Globus pallidus (tissue), 1 donor: ENCODE measurements at places on chromosomes 5 and 9.

GRCh38 chr9:114779352-114779845 lies 26.4 kb downstream of the TNFSF15 start:
- DNase-seq = no peak

GRCh38 chr5:89302102-89302891 lies 419.3 kb upstream of the MEF2C start:
- no peak for DNase-seq

- no peak for DNase-seq
These were observed 159.4 kb upstream of the NR3C1 start for GRCh38 chr5:143562935-143563334.

- DNase-seq = no peak
These were observed 65.2 kb downstream of the ZNF366 start for GRCh38 chr5:72441862-72442540.

DNA sequence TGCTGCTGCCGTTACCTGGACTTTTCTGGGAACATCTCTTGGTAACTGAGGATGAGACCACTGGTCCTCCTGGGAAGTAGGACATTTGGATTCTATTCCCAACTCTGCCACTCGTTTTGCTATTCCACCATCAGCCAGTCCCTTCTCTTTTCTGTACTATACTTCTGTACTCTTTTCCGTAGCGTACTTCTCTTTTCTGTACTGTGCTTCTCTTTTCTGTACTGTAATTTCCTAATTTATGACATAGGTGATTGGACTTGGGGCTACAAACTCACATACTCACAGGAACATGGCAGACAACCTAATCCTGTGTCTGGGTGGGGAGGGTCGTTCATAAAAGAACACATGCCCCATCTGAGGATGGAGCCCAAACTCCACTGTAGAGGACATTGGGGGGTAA lies 335.3 kb upstream of the PANK3 start:
- no peak for DNase-seq

- DNase-seq = no peak
These were observed 73.1 kb downstream of the PBX3 start for GRCh38 chr9:125820100-125820804.

- no peak for DNase-seq
These were observed 507 bp upstream of the GPSM1 start for GRCh38 chr9:136326761-136327303.

- no peak for DNase-seq
These were observed 379.5 kb upstream of the EDIL3 start for GRCh38 chr5:84764227-84764626.

DNA sequence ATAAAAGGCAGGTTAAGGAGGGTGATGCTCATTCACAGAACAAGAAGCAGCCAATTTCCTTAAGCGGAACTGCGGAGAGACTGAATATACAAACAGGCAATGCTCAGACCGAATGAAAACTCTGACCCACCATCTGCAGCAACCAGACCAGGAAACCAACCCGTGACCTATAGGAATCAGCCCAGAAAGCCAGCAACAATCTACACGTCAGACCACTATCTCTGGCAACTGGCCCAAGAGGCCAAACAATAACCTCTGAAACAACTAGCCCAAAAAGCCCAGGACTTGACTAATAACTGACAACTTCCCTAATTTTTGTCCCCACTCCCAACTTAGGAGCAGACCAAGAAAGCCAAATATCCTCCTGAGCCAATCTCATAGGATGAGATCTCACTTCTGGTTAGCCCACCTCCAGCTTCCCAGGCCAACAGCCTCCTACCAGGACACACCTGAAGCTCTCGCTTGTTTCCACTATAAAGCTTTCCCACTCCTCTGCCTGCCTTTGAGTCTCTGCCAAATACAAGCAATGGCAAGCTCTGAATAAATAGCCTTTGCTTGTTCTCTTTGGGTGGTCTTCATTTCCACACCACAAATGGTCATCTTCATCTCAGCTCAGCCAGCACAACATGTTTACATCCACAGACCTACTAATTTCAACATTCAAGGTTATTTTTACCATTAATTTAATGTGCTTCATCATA lies 168.5 kb downstream of the HSD17B3 start:
- DNase-seq = no peak

- DNase-seq = no peak
These were observed 133.1 kb downstream of the DENND1A start for GRCh38 chr9:123796618-123797484.

GRCh38 chr9:123291736-123292135 lies 23.4 kb upstream of the STRBP start:
- DNase-seq = no peak

DNA sequence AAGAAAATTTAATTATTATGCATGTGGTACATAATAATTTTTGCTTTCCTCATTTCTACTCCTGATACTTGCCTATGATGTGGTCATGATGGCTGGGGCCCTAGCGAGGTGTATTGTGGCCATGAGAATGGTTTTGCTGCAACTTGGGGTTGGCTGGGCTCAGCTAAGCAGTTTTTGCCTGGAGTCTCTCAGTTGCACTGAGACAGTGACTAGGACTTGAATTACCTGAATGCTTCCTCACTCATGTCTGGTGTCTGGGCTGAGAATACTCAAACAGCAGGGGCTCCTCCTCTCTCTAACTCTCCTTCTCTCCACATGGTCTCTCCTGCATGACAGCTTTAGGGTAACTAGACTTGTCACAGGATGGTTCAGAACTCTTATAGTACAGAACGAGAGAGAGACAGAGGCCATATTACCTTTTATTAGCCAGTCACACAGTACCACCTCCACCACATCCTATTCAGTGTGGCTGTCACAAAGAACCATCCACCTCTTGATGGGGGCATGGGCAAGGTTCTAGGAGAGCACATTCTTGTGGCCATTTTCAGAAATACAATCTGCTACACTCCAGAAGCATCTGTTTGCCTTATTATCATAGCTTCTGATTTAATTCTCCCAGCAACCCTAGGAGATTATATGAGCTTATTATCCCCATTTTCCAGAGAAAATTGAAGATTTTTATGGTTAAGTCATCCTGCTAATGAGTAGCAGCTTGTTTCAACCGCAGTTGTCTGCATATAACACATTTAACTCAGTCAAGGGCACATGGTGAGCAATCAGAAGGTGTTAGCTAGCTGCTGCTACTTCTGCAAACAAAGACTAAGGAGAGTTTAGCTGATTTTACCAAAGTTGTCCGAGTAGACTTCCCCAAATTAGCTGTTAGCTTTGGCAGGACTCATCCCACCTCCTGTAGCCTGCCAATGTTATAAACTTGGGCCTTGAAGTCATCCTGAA lies 245.1 kb downstream of the DOCK8 start:
- no peak for DNase-seq

- no peak for DNase-seq
These were observed 8.5 kb downstream of the HCN1 start for GRCh38 chr5:45687701-45688100.

DNA sequence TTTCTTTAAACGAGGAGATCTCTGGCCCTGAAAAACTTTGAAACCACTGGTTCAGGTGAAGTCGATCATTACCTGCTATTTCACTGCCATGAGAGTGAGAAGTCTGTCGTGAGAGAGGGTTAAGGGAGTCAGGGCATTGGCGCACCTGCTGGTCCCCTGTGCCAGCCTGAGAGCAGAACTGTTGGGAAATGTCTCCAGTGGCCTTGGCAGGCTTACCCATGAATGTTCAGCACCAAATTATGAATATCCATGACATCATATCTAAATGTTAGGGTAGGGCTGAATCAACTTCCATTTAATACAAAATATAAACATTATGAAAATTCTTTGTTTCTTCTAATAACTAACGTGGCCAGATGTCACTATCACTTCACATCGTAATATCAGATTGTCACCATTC lies 379.3 kb downstream of the KDM4C start:
- no peak for DNase-seq

- DNase-seq = peak; percentile 66
These were observed 152.2 kb downstream of the ARHGAP26 start for GRCh38 chr5:142922223-142922952.
